Amniotic epithelial cell (primary cell): ENCODE measurements at places on chromosomes 3 and 15.
A peak's percentile ranks its signal among the peaks of the same experiment; 100 is the strongest.

DNA sequence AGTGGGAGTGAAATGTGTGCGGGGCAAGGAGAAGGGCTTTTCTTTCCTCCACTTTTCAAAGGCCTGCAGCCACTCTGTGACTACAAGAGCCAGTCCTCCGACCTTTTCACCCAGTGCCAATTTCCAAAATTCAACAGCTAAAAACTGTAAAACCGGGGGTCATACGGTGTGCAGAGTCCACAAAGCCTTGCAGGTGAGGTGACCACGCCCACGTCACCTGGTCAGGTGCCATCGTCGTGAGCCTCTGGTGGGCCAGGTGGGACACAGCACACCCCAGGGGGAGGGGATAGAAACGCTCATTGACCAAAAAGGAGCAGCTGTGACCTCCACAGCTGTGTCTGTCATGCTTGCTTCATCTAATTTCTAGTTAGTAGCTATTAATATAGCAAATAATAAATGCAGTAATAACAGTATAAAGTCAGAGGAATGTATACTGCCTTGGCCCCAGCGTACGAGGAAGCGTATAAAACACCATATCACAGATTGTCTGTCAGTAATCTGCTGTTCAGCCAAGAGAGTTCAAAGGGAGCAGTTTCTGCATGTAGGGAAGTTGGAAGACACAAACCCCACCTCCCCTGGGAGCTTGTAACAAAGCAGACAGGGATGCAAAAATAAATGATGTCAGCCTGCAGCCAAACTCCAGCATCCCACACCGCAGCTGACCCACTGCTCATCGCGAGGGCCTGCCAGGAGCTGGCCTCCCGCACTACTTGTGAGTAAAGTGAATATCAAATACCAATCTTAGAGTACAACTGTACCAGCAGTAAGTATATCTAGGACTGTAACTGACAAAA is 86.7 kb downstream of the VGLL4 start:
- DNase-seq: peak; percentile 65

DNA sequence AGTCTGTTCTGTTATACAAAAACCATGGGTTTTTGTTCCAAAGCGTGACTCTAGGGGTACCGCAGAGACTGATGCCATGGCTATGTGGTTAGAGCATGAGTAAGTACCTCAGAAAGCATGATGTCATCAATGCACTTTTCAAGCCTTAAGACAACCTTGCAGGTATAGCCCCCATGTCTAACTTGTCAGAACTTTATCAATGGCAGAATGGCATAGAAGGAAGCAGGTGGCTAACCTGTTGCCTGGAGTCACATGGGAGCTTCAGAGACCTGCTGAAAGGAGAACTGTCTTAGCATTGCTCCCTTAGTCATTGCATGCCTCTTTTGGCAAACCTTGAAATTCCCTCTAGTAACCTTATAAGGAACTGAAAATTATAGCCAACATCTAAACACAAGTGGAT is 52.5 kb downstream of the EOMES start:
- no peak for DNase-seq

DNA sequence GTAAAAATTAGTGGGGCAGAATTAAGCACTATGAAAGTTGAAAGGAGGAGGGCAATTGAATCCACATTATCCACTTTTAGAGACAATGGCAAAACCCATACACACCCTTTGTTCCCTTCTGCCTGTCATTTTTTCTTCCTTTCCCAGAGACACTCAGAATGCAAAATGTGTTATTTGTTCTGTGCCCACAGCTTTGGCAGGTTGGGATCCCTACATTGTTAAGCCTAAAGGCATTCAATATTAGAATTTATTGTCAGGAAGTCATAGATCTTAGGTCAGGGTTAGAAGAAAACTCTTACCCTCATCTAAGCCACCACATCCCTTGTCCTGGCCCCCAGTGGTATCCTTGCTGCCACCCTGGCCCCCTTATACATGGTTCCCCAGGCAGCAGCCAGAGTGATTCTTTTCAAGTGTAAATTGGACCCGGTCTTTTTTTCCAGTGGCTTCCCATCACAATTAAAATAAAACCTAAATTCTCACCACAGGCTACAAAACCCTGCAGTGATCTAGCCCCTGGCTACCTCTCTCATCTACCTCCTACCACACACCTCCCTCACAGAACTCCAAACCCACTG is 470.1 kb upstream of the ATP11B start:
- no peak for DNase-seq

- DNase-seq: peak; percentile 54
Measured at GRCh38 chr15:85707519-85708338, 87.0 kb downstream of the KLHL25 start.

- DNase-seq: no peak
Measured at GRCh38 chr3:147712357-147712756, 303.2 kb downstream of the ZIC1 start.

GRCh38 chr3:20013396-20013795 is 1.3 kb upstream of the PP2D1 start:
- DNase-seq: no peak

GRCh38 chr3:71537211-71537611 is 46.3 kb downstream of the FOXP1 start:
- DNase-seq: peak; percentile 98

GRCh38 chr15:81038975-81039607 is 38.4 kb downstream of the TLNRD1 start:
- DNase-seq: no peak

DNA sequence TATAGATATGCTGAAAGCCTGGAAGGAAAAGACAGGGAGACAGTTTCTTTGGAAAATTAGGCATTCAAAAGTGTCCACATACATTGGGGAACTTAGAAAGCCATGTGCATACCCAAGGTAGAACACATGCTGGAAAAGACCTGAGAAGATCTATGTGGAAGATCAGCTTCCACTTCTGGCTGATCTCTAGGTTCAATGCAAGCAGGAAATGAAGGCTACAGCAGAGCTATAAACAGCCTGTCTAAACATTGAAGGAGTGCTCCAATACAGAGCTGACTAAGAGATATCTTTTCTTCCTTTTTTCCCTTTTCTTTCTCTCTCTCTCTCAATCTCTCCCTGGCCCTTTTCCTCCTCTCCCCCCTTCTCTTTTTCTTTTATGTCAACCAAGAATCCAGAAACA is 73.6 kb upstream of the TCF12 start:
- DNase-seq: no peak

GRCh38 chr3:66378256-66378655 is 122.6 kb downstream of the LRIG1 start:
- peak; percentile 4 for DNase-seq

GRCh38 chr3:173688216-173688842 is 290.8 kb downstream of the NLGN1 start:
- DNase-seq: no peak

- peak; percentile 33 for DNase-seq
Measured at GRCh38 chr3:177470197-177470941, 273.1 kb upstream of the TBL1XR1 start.

DNA sequence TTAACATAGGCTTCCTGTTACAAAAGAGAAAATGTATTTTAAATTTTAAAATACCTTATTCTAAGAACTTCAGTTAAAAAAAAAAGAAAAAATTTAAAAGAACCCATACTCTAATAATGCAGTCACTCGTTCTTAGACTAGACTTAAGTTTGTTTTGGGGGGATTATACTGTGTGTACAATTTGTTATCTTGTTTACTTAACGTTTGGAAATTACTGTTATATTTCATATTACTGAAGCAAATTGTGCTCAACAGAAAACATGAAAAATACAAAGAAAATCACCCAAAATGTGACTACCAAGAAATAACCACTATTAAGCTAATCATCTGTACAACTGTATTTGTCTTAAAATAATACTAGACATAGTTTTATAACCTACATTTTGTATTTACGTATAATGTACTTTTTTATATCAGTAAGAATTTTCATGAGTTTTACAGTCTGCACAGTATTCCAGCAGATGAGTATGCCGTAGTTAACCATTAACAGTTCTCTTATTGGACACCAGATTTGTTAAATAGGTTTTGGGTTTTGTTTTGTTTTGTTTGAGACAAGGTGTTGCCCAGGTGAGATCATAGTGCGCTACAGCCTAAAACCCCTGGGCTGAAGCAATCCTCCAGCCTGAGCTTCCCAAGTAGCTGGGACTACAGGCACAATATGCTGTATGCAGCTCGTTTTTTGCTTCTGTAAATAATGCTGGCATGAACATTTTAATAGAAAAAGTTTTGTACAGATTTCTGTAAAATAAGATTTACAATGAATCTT is 88.8 kb upstream of the CHD2 start:
- no peak for DNase-seq

- DNase-seq: peak; percentile 99
Measured at GRCh38 chr3:193857996-193858395, 265.0 kb downstream of the OPA1 start.

- no peak for DNase-seq
Measured at GRCh38 chr15:58994906-58995453, 7.5 kb downstream of the RNF111 start.

DNA sequence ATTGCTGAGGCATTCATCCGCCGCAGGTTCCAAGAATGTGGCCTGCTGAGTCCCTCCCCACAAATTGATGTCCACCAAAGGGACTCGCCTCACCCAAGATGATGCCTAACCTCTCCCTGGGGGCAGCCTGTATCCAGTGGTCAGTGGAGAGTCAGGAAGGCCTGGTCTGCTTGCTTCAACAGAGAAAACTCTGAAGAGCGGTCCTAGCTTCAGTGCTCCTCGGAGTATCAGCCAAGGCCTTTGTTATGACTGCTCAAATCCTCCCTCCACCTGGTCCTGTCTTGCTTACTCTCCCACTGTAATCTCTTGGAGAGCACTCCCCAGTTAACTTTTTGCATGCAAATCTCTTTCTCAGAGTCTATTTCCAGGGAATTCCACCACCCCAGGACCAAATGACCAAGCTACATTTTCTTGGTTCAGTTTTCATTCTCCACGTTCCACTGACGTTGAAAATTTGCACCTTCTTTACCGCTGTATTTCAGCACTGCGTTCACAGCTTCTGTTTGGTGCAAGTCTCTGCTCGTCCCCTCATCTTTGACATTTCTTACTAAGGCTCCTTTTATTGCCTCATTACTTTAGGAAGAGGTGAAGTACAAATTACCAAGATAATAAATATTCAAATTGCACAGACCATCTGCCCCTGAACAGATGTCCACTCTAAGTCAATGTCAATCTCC is 22.3 kb downstream of the CMTM7 start:
- no peak for DNase-seq

DNA sequence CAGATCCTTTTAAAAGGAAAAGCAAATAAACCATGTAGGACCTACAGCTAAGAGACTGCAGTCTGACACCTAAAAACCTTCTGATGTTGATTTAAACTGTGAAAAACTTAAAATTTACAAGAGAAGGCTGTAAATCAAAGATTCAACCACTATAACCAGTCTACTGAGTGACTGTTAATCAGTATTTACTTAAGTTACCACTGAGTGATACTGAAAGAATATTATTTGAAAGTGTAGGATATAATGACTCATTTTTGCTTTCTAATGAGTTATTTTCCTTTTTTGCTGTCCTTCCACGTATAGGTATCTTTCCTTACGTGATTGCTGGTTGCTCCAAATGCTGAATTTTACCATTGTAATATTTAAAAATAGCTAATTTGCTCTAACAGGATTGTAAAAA is 44.6 kb downstream of the RFX7 start:
- no peak for DNase-seq

- DNase-seq: no peak
Measured at GRCh38 chr15:80265021-80265420, 13.0 kb upstream of the CTXND1 start.

- no peak for DNase-seq
Measured at GRCh38 chr15:45234562-45235235, 17.3 kb upstream of the SLC28A2 start.

- DNase-seq: no peak
Measured at GRCh38 chr15:101448336-101448735, 41.2 kb downstream of the PCSK6 start.
